ENCODE measurements at places on chromosomes 4 and X. TPM values are rescaled to one million over a fixed set of nuclear protein-coding genes. Genes with fewer than 3 reads are reported as not detected.

The PSAPL1 gene
- polyA plus RNA-seq: not detected

The PABPC1L2A gene
- not detected for polyA plus RNA-seq

The BBS7 gene
- polyA plus RNA-seq: 13.3 TPM

The PRRG1 gene
- 15.3 TPM for polyA plus RNA-seq

The CXCL3 gene
- not detected for polyA plus RNA-seq

The PWWP3B gene
- 26.3 TPM for polyA plus RNA-seq

- DNase-seq: peak; percentile 15
Observed at GRCh38 chr4:154877110-154877760, 96.2 kb downstream of the RBM46 start.

GRCh38 chr4:131644619-131645018 is 1504.5 kb upstream of the PCDH10 start:
- DNase-seq: no peak

GRCh38 chr4:52251864-52252263 is 200.8 kb downstream of the SPATA18 start:
- DNase-seq: no peak

DNA sequence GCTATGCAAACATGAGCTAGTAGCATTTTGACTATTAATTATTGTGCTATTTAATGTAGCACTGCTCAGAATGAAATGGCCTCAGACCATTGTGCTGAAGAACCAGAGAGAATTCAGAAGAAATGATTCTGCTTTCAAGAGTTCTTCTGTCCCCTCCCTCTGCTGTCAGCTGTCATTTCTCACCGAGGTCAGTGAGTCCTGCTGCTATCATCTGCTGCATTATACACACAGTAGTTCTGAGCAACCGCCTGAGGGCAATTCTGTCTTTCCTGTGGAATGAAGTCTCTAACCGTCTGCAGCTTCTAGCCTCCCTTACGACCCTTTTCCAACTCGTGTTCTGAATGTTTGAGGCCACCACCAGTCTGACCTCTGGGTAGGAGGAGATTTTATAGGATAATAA is 249.4 kb downstream of the HNRNPD start:
- no peak for DNase-seq

DNA sequence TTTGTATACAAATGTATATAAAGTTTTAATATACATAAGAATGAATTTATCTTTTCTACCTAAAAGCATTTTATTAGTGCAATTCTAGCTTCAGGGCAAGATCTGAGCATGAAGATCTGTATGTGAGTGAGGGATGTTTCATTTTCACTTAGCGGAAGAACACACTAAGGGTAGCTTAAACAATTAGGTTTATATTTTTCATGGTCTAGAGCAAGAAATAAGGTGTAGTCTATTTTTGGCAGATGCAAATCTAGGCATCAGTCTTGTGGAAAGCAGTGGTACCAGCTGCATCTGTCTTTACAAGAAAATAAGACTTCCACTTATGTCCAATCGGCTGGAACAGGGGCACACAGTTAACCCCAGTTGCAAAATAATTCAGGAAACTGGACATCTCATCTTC is 433.3 kb downstream of the ADAM29 start:
- no peak for DNase-seq

GRCh38 chr4:123555233-123555806 is 158.7 kb downstream of the SPRY1 start:
- DNase-seq: peak; percentile 79

- DNase-seq: no peak
Observed at GRCh38 chr4:17009871-17010367, 111.5 kb upstream of the LDB2 start.

DNA sequence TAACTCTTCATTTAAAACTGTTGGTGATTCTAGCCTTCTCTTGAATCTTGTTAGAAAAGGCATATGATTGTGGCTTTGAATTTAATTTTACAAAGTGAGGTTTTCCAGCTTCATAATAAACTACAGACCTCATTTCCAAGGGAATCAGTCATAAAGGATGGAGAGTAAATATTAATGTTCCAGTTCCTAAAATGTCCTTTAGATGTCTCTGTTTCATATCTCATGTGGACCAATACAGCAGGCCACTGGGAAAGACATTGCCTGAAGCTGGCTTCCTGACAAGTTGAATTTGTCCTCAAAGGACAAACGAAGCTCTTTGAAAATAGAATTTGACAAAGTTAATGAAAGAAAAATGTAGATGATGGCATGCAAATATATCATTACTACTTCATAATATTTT is 125.4 kb downstream of the ZNF330 start:
- DNase-seq: peak; percentile 67

- DNase-seq: no peak
Observed at GRCh38 chr4:170804930-170805329, 715.2 kb upstream of the AADAT start.

GRCh38 chr4:40924096-40924792 is 174.5 kb downstream of the NSUN7 start:
- DNase-seq: no peak

DNA sequence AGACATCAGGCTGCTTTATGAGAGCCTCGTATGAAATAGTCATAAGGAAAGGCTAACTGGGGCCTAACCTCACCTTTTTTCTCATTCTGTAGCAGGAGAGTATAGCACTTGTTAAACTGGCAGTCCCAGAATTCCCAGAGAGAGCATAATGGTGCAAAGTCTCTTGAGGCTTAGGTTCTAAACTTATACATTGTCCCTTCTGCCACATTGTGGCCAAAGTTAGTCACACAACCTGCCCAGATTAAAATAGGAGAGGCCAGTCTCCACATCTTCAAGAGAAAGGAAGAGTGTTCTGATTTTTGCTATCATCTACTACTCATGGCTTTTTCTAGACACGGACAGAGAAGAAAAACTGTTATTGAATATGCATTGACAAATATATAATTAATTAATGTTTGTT is 1588.9 kb upstream of the PCDH7 start:
- DNase-seq: no peak

DNA sequence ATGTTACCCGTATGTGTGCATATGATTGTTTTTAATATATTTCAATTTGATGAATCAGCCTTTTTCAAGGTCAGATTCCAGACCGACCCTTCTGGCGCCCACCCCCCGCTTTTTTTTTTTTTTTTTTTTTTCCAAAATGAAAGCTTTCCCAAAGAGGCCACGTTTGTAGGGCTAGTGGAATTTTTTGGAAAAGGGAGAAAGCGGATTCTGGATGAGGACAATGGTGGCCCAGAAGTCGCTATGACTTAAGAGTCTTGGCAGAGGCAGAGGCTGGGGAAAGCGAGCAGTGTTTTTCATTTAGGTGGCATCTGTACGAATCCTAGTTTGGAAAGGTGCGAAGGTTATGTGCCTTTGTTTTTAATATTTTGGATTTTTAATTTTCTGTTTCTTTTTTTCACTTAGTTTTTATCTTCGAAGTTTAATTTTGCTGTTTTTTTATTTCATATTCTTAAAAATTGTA is 14.6 kb downstream of the NDUFB11 start:
- DNase-seq: no peak

DNA sequence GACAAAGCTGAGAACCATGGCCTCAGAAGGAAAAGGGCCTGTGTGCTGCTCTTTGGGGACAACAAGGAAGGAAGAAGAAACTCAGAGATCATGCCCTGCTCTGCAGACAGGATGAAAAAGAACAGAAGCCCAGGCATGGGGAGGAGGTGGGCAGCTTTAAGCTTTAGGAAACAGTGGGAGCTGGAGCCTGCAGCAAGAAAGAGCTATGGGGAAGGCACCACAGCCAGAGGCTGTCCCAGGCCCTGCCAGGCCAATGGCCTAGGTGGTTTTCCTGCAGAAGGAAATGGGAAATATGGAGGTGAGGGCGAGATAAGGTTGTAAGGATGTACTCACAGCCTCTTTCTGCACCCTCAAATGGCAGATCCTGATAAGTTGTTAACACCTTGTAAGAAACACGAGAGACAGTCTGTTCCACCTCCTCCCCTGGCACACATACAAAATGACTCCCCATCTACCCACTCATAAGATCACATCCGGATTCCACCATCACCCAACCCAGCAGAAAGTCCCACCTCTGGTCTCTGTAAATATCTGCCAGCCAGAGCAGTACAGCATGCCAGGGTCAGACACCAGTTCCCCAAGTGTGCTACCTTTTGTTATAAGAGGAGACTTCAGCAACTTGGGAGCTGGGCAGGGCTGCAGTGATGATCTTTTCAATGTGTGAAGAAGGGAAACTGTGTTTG is 105.2 kb downstream of the RTL5 start:
- DNase-seq: no peak

DNA sequence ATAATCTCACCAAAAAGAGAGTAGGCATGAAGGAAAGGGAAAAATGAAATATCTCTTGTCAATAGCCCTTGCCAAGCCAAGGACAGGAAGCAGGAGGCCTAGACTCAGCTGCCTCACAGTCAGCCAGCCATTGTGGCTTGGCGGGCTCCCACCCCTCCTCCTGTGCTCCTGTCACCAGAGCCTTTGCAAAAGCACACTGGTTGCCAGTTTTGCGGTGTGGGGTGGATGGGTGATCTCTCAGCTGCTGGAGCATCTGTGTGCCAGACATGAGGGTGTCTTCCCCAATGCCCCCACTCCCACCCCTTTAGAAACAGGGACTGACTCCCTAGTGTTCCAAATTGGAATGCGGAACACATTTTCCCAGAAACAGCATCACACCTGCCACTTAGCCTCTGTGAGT is 26.1 kb downstream of the ARHGEF6 start:
- peak; percentile 31 for DNase-seq

DNA sequence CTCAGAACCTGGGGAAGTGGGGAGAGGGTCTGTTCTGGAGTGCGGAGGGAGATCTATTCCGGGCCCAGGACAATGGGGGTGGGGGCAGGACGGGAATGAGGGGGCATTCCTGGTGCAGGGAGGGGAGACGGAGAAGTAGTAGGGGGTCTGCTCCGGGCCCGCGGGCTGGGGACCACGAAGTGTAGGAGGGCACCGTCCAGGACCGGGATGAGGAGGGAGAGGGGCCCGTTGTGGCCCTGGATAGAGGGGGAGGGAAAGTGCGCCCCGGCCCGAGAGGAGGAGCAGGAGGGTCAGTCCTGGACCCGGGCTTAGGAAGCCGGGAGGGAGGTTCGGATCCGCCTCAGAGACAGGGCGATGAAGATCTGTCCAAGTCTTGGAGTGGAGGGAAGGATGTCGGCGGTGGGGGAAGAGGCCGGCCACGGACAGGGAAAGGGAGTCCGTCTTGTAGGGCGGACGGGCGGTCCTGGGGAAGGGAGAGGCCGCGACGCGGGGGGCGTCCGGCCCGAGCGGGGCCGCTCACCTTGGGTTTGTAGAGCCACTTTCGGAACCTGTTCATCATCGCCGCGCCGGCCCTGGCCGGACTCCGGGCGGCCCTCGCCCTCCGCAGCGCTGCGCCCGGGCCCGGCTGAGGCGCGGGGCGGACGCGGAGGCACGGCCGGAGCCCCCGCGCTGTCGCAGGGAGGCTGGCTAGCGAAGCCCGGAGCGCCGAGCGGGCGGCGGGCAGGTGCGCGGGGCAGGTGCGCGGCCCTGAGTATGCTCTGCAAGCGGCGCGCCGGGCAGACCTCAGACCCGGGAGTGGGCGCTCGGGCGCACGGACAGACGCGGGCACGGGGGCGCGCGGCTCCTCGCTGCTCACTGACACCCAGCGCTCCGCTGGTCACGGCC is at the start of gene ZFYVE28:
TSS of gene ZFYVE28 (minus strand) at position 881 of the 885 bp plus-strand sequence. CDS start at position 559, 322 bp downstream.
- DNase-seq: no peak

DNA sequence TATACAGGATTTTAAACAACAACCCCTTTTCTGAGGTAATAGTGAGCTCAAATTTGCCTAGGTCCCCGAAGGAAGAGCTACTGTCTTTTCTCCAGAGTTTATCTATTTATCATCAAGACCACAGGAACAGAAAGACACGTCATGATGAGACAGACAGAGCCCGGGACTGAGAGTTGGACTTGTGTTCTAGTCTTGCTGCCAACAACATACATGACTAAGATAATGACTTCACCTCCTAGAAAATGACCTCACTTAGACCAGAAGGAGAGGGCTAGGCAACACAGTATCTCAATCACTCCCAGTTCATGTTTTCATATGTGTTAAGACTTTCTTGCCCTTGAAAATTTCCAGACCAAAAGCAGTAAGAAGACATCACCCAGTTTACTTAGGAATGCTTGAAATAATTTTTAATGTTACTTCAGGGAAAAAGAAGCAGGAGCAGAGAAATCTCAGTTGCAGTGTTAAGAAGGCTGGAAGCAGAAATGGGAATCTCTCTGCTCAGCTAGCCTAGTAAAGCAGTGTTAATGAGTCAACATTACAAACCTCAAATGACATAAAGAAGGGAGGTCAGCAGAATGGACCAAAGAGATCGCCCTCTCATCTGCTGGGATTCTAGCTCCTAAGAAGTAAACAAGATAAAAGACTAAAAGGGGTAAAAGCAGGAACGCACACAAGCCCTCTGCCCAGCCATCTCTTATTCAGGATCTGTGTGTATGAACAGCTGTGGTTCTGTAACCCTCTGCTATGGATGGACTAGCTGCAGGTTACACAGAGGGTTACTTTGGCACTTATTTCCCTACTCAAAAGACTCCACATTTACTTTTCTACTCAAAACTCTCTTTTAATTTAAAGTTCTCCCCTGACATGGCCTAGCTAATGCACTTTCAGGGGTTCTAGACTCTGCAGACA is 24.8 kb downstream of the PDGFC start:
- no peak for DNase-seq

GRCh38 chrX:148541584-148541940 is 41.1 kb downstream of the AFF2 start:
- no peak for DNase-seq

DNA sequence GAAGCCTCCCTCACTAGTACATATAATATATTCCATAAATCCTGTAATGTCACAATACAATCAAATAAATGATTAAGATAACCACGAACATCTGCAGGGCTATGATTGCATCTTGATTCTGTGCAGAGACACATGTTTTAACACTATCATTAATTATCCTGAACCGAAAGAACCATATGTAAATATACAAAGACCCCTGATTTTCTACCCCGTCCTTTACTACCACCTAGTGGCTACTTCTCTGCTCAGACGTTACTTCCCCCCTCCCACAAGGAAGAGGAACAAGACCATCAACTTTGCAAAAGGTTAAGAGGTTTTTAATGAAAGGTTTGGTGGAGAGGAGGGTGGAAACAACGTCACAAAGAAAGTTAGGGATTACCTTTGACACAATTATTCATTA is 134.0 kb downstream of the COL4A6 start:
- no peak for DNase-seq

Measured in hindlimb muscle (tissue), 1 donor.